ENCODE measurements at places on chromosomes 5 and 9.
A peak's percentile ranks its signal among the peaks of the same experiment; 100 is the strongest.

GRCh38 chr5:167631191-167631590, 660.3 kb upstream of the WWC1 start:
- no peak for DNase-seq

DNA sequence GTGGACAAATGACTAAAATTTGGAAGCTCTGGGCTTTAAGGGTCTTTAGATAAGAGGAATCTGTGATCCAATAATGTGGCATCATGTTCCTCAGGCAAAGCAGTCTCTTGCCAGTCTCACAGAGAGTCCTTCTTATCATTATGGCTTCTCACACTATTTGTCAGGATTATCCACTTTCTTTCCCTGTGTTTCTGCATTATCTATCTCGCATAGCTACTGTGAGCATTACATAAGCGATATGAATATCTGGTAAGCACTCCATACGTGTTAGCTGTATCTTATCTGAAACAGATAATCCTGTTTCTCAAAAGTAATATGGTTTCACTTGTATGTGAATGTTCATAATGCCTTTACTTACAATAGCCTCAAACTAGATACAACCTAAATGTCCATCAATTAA, 9.6 kb downstream of the MCC start:
- DNase-seq: no peak

DNA sequence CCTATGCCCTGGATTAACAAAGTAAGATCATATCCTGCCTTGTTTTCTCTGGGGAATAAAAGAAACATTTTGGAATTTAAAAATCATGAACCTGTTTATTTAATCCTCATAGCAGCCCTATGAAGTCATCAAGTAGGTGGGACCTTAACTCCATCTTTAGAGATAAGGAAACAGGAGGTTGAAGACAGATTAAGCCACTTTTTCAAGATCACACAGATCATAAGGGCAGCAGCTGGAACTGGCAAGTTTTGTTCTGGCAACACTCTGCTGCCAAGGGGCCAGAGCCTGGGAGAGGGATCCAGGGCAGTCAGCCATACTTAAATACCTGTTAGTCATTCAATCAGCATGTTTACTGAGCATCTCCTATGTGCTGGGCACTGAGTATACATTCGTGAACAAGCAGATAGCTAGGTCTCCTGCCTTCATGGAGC, 63.7 kb downstream of the SLC1A1 start:
- DNase-seq: no peak

- no peak for DNase-seq
Measured at GRCh38 chr9:134405527-134405926, 79.3 kb downstream of the RXRA start.

- no peak for DNase-seq
Measured at GRCh38 chr9:85904975-85905374, 36.0 kb upstream of the NAA35 start.

GRCh38 chr5:38163636-38164237, 94.6 kb upstream of the EGFLAM start:
- no peak for DNase-seq

DNA sequence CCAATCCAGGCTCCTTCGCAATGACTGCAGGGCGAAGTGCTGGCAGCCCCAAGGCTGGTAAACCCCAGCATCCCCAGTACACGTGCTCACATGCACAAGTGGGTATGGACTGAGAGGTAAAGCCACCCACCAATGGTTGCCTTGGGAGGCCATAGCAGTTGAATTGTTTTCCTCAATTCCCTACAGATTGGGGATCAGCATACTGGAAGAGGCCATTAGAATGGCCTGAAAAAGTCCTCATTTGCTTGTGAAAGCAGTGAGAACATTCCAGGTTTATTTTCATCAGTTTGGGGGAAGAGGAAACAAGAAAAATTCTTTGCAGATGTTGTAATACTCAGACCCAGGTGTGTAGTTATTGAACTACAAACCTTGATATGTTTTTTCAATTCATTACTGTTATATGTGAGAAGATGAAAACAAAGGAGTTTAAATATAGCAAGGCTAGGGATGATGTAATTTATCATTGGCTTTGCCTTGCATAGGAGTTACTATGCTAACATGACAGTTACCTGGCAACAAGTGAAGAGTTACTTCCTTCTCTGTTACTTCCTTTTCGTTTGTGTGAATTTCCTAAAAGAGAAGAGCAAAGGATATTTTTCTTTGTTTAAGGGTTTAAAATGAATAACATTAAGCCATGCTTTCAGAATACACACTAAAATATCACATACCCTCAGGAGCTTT, 36.4 kb downstream of the MTMR12 start:
- no peak for DNase-seq

DNA sequence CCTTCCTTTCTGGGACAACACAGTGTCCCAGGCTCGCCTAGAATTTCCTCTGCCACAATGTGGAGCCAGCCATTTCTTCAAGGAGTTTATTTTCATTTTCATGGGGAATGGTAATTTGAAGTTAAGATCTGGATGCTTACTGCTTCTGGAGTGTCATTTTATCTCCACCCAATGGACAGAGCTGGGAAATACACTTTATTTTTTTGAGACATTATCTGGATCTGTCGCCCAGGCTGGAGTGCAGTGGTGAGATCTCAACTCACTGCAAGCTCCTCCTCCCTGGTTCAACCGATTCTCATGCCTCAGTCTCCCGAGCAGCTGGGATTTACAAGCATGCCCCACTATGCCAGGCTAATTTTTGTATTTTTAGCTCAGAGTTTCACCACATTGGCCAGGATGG, 12.7 kb upstream of the THG1L start:
- DNase-seq: no peak

GRCh38 chr5:144460600-144460999, 289.9 kb downstream of the KCTD16 start:
- no peak for DNase-seq

DNA sequence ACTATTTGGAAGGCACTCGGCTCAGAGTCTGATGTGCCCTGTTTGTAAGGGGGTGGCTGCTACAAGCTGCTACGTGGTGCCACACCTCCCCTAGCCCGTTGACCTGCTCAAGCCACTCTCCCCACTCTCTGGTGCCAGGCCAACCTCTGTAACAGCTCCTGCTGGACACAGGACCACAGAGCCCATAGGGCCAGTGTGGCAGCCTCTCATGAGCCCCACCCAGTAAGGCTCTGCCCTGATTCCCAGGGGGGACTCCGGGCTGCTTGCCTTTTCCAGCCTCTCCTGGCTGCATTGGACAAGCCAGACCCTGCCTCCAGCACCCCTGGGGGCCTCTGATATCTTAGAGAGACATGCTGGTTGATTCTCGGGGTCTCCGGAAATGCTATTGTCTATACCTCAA, 53.3 kb upstream of the ANGPTL2 start:
- DNase-seq: peak; percentile 21

DNA sequence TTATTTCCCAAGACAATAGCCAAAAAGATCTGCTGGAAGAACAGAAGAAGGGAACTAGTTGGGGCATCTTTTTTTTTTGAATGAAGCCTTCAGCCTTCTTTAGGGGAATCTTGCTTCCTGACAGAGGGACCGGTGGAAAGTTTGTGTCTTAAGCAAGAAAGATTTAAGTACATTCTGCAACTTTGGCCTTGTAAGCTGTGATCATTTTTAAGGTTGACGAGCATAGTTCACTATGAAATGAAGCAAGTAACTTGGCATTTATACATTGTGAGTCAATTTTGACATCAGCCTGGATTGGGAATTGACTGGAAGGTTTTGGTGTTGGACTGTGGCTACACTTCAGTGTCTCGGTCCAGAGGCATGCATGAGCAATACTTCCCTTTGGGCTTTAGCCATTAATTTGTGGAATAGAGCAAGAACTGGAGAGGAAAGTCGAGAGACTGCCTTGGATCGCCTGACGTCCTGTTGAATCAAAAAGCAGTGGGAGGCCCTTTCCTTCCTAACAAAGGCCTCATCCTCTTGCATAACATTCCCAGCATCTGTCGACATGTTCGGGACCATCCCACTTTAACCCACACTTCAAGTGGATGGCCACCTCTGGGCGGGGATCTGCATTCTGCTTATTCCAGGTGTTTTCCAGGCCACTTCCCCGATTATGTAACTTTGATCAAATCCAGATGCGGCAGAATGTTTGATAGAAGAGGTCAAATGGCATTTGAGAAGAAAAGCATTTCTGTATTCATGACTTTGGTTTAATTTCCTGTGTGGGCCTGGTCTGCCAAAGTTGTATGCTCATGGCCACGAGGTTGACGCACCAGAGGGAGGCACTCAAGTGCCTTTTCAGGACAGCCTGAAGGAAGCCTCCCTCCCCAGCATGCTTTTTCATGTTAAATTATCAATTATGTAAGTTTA, 12.5 kb downstream of the ABL1 start:
- no peak for DNase-seq

DNA sequence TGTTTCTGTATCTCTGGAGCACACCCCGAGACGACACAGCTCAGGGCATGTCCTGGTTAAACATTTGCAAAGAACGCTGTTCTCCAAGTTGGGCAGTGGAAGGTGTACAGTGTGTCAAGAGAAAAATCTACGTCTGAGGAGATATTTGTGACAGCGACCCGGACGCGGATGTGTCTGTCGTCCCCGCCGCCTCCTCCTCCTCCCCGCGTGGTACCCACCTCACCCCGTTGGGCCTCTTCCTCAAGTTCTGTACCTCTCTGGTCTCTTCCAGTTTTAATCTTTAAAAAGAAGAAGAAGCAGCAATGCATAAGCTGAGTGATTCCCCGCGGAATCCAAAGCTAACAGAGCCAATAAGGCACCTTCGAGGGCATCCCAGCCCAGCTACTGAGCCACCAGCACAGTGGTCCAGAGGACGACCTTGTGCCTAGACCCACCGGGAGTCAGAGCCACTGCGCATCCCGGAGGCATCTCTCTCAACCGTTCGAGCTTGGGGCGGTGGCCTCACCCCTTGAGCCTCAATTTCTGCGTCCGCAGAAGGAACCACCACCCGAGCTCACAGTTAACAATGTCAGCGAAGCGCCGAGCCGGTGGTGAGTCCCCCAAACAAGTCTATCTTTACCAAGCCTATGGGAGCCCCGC, 467 bp downstream of the C9orf78 start:
- DNase-seq: no peak

DNA sequence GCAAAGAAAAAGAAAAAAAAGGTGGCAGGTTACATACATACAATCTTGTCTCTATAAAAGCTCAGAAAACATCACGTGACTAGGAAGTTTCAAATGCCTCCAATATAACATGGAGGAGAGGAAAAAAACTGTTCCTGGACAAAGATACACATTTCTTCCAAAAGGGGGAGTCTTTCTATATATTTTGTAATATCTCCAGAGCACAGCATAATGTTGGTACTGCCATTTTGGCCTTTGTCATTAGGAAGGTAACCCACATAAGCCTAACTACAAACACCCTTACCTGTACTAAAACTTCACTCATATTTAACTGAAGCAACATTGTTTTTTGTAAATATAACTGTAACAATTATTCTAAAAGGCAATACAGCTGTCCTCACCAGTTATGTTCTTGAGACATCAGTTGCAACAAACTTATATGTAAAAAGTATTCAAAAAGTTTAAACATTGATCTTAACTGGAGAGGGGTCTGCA, 1.2 kb upstream of the BTF3 start:
- DNase-seq: no peak

- no peak for DNase-seq
Measured at GRCh38 chr5:150512368-150512747, 4.4 kb downstream of the NDST1 start.

GRCh38 chr5:112692472-112692871, 45.2 kb upstream of the APC start:
- no peak for DNase-seq

- DNase-seq: no peak
Measured at GRCh38 chr5:103918668-103919367, 356.2 kb upstream of the NUDT12 start.

DNA sequence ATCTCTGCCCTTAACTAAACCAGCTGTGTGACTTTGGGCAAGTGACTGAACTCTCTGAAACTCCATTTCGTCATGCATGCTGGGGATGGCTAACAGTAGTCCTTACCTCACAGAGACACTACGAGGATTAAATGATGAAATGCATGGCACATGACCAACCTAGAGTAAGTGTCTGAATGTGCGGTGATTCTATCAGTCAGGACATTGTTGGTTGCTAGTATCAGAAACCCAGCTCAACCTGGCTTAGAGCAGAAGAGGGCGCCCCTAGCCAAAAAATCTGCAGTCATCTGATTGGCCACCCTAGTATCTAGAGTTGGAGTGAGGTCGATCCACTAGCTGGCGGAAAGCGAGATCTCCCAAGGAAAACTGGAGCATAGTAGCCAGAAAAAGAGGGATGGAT, 25.2 kb downstream of the NEURL1B start:
- no peak for DNase-seq

Data from dorsolateral prefrontal cortex (tissue), 122 donors.